C1 segment of cervical spinal cord (tissue), 14 donors: ENCODE measurements at places on chromosomes 7 and 10.

- DNase-seq: no peak
These were observed 77.3 kb downstream of the FAM13C start for GRCh38 chr10:59285073-59285472.

- DNase-seq: no peak
These were observed 3.9 kb downstream of the TSPAN15 start for GRCh38 chr10:69455006-69455763.

DNA sequence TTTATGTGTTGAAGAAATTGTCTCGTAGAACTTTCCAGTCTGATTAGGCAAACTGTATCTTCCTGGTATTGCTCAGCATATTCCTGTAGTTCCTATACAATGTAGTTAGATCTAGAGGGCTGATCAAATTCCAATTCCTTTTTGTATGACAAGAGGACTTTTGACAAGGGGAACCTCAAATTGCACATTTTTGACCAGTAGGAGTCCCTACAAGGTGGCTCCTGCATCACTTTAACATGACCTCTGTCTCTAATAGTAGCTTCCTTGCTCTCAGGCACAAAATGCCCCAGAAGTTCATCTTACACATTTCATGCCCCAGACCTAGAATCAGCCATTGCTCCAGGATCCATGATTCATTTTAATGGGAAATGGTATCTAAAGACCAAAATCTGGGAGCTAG is 18.7 kb downstream of the HERPUD2 start:
- no peak for DNase-seq

- no peak for DNase-seq
These were observed 280.5 kb downstream of the POM121L12 start for GRCh38 chr7:53315981-53316380.

GRCh38 chr7:64045301-64046040 is at the start of gene ZNF727:
Gene ZNF727, plus strand, starts transcription at chr7:64045434. Its CDS starts 188 bp downstream, at chr7:64045622.
- DNase-seq: peak; percentile 75

- DNase-seq: no peak
These were observed 12.2 kb downstream of the EPHB6 start for GRCh38 chr7:142867097-142867378.

DNA sequence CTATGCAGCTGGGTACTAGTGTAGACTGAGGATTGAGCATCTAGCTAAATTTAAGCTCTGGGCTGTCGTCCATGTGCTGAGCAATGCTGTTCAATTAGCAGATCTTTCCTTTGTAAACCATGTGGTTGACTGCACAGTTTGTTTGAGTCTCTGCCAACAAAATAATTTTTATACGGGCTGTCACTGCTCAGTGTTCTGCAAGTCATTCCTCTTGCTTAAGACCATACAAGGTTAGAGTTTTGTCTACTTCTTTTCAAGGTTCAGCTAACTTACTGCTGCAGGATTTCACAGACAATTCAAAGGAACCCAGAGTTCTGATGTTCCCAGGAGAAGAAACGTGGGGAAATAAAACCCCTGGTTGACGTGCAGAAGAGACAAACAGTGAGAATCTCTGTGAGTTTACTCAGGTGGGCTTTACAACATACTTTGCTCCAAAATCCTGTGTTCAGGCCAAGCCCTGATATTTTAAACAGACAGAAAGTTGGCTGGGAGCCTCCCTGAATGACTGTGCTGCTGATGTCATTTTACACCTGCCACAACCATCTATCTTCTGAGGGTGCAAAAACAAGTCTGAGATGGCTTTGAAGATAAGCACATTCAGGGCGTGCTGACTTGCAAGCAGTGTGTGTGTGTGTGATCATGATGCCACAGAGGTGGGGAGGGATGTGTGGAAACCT is 177.1 kb upstream of the SVIL start:
- no peak for DNase-seq

- no peak for DNase-seq
These were observed 4.1 kb downstream of the FHIP2A start for GRCh38 chr10:114825513-114826253.

- no peak for DNase-seq
These were observed 705.6 kb upstream of the GALNT17 start for GRCh38 chr7:70426249-70426880.

GRCh38 chr7:154996756-154997155 is 6.2 kb downstream of the PAXIP1 start:
- DNase-seq: no peak

GRCh38 chr10:79196470-79197461 is 128.0 kb downstream of the ZMIZ1 start:
- no peak for DNase-seq
